ENCODE measurements at places on chromosomes 1 and 21. TPM values are rescaled to one million over a fixed set of nuclear protein-coding genes. Genes with fewer than 3 reads are reported as not detected.

MAP3K21 gene
- 0.13 TPM for total RNA-seq

TNFAIP8L2 gene
- not detected for total RNA-seq

LCE1E gene
- total RNA-seq: not detected

RORC gene
- total RNA-seq: not detected

- DNase-seq: no peak
Measured at GRCh38 chr1:183918589-183918988, 113.7 kb downstream of the RGL1 start.

DNA sequence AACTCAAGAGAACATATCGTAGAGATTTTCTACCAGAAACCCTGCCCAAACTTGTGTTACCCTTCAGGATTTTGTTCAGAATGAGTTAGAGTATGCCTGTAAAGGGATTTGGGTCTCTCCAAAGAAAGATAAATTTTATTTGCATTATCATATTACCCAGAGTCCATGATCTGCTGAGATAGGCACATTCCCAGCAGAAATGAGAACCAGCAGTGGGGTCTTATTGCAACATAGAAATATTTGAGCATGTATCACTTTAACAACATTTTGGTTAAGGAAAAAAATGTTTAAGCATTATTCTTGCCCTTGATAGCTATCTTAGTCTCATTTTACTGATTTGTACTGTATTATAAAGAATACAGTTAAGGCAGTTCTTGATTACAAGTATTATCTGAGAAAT lies 10.6 kb downstream of the VCAM1 start:
- no peak for DNase-seq

DNA sequence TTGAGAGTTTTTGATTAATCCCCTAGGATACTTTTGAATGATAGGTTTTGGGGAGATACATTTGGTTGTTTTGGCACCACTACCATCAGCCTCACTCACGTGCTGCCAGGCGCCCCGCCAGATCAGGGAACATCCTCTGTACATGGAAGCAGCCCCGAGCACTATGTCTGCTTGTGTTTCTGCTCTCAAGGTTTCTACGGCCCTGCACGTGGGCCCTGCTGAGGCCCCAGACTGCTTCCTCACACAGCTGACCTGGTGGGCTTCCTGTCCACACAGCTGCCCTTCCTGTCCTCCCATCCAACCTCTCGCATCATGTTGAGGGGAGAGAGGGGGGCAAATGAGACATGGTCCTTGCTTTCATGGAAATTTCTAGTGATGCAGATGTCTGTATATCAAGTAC lies 20.0 kb downstream of the ADARB1 start:
- no peak for DNase-seq

DNA sequence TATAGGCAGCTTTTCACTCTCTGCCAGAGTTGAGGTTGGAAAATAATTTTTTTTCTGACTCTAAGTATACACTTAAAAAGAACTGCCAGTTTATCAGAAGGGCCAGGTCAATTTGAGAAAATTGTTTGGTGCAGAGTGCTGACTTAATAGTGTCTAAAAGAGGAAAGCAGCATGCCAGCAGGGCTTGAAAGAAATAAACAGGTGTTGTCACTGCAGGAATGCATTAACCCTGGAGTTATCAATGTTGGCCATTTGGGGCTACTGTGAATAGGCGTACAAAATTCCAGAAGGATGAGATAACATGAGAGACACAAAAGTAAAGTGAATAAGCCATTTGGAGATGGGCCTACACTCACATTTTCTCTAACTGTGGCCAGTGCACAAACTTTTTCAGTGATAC lies 220.6 kb upstream of the PLD5 start:
- DNase-seq: no peak

DNA sequence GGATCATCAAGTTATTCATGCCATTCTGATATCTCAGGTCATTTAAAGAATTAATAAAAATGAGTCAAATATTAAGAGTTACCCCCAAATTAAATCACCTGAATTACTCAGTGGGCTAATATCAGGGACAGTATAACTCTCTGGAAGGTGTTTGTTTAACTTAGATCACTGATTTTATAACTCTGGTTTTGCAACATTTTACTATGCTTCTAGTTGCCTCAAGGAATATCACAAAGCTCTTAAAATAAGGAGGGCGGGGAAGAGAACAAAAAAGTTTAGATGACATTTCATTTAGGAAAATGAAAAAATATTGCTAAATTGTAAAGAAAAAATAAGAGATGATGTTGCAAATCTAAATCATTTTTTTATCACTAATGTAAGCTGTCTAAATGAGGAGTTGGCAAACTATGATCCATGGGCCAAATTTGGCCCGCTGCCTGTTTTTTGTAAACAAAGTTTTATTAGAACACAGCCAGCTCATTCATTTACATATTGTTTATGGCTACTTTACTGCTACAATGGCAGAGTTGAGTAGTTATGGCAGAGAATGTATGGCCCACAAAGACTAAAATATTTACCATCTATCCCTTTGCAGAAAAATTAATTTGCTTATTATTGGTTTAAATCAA lies 31.9 kb upstream of the SLC19A2 start:
- DNase-seq: no peak

DNA sequence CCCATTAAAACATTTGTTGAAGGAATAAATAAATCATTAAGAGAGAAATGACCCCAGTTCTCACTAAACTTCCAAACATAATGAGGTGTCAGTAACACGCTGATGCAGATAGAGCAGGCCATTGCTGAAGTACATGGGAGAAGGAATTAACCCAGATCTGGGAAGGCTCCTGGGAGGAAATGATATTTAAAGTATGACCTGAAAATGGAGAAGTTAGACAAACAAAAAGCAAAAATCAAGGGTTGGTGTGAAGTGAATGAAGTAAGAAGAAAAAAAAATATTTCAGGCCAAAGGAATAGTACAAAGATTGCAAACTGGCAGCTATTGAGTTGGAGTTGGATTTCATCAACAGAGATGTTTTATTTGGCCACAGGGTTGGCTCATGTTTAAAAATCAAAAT lies 71.4 kb downstream of the RGS2 start:
- DNase-seq: no peak

GRCh38 chr1:44786841-44787426 lies 1.0 kb downstream of the BEST4 start:
- DNase-seq: no peak

DNA sequence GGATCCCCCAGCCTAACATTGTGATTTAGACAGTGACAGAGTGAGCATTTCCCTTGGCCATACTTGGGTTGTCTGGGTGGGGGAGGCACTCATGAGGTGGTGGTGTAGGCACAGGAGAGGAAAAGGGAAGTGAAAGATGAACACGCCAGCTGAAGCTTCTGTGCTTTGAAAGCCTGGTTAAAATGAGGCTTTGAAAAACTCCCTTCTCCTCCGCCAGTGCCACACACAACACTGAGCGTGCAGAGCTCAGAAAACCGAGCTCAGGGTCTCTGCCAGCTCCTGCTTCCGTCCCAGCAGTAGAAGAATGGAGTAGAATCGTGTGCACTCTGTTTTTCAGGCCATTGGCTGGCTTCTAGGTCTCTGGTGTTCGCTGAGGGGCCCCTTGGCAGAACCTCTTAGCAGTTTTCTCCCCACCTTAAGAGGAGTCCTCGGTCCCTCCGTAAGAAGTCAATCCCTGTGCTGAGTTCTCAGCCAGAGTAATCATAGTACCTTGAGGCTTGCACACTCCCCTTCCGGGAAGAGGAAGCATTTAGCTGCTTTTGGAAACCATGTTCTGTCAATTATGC lies 12.9 kb downstream of the PLEKHM2 start:
- no peak for DNase-seq

Measured in SJSA1 (cell line).